NCI-H1417 treated with DMSO at 0.1 percent for 48 hours (cell line): ENCODE measurements at places on chromosomes 6 and 20.

DNA sequence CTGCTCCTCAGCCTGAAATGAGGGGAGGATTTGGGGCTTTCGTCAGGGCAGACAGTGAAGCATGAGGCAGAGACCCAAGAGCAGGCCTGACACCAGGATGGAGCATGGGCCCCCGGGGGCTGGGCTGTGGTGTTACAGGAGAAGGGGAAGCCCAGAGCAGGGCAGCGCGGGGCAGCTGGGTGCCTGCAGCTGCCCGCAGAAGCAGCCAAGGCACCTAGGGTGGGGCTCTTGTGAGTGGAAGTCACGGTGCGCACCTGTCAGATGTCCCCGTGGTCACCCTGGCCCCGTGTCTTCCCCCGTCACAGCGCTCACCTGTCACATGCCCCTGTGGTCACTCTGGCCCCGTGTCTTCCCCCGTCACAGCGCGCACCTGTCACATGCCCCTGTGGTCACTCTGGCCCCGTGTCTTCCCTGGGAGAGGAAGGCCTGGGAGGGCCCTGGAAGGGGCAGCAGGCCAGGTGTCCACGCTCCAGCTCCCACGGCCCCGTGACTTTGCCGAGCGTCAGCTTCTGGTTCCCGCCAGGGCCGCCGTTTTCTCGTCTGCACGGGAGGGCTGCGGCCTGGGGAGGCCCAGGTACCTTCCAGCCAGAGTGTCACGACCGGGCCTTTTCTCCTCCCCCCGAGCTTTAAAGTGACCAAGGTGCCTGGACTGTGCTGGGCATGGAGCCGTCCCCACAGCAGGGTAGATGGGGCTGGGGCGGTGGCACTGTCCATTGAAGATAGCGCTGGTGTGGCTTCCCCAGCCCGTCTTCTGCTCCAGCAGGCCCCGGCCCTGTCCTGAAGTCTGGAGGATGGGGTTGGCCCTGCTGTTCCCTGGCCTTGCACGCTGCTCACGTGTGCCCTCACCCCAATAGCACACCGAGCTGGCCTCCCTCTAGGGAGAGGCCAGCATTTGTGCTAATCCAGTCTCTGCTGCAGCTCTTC is 9.4 kb downstream of the ARFGAP1 start:
- DNase-seq: no peak

- DNase-seq: no peak
Measured at GRCh38 chr20:62944746-62945145, 6.8 kb downstream of the GID8 start.

DNA sequence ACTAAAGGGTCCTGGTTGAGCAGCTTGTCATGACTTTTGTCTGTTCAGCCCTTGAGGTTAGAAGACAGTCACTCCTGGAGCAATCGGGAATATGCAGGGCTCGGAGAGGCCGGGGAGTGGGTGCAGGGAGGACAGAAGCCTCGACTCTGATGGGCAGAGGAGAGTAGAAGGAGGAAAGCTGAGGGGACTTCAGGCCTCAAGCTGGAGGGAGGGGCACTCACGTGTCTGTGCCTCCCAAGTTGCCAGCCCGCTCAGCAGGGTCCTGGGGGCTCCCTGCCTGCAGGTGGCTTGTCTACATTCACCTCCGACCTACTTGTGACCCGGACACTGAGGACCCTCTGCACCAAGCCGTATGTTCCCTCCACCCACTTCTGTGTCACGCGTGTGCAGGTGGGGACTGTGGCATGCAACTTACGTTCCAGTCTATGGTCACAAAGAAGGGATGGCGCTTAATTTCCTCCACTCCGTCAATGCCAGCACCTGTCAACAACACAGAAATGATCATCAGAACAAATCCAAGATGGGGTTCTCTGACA is 86.8 kb upstream of the MPC1 start:
- DNase-seq: no peak

GRCh38 chr6:42226161-42226611 is 8.5 kb upstream of the MRPS10 start:
- no peak for DNase-seq

- no peak for DNase-seq
Measured at GRCh38 chr20:48668451-48668946, 159.3 kb downstream of the PREX1 start.

DNA sequence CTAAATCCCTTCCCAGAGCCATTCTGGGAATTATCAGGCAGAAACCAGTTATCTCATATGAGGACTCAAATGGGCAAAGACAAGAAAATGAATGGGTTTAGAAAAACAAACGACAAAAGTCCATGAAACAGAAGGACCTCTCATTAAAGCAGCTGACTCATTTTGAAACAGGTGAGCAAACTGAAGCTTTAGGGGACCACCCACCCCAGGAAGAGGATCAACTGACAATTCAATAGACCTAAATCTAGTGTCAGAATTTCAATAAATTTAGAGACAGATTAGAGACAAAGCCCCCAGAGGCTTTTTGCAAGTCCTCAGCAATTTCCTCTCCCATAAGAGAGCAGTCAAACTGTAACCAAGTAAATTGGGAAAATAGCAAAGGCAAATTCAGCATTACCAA is 333.8 kb downstream of the PTPRT start:
- no peak for DNase-seq
